ENCODE measurements at places on chromosomes 3 and 15.

GRCh38 chr3:60594025-60594424 lies 657.2 kb downstream of the FHIT start:
- no peak for DNase-seq

DNA sequence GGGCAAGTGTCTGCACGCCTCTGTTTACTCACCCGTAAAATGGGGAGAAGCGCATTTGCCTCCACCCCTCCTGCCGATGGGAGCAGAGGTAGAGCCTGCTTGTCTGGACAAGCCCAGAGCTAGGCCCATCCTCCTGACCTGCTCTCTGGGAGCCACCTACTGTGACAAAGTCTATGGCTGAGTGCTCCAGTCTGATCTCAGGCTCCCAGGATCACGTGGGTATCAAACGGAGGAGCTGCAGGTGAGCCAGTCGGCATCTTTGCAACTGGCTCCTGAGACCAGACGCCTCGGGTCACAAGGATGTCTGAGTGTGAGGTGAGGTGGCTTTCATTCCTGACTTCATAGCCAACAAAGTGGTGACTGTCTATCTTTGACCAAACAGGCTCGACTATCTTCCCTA lies 2.1 kb upstream of the ALDH1A3 start:
- DNase-seq: no peak

GRCh38 chr15:77144026-77144425 lies 73.1 kb upstream of the TSPAN3 start:
- no peak for DNase-seq

GRCh38 chr15:80893777-80894176 lies 95.8 kb downstream of the MESD start:
- no peak for DNase-seq

DNA sequence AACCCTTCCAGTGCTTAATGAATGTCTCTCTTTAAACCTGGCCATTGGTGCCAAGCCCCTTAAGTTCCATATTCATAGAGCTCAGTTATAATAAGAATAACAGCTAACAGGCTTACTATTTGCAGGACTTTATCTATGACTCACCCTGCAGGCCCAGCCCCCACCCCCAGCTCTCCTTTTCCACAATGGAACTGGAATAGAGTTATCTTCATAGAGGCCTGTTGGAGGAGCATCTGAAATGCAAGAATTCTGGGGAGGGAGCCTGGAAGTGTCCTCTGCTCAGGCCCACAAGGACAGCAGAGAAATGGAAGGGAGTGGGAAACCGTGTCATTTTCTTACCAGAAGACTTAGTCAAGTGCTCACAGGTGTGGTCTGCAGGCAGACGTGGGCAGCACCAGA lies 52.8 kb downstream of the SEMA5B start:
- no peak for DNase-seq

DNA sequence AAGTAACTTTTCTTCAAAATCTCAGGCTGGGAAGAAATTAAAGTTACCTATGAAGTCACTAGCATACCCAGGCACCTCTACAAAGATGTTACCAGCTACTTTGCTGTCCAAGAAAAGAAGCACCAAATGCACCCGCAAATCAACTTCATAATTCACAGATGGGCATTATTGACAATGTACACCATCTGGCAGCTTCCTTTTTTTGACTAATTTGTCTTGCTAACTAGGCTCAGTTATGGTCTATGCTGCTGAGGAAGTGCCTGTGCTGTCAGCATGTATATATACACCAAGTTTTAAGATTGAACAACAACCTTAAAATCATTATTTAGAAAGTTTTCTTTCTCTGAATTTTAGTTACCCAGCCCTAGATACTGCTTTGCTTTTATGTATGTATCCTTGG lies 93.8 kb downstream of the NSUN3 start:
- DNase-seq: no peak

GRCh38 chr3:131976448-131976847 lies 58.4 kb downstream of the CPNE4 start:
- no peak for DNase-seq

DNA sequence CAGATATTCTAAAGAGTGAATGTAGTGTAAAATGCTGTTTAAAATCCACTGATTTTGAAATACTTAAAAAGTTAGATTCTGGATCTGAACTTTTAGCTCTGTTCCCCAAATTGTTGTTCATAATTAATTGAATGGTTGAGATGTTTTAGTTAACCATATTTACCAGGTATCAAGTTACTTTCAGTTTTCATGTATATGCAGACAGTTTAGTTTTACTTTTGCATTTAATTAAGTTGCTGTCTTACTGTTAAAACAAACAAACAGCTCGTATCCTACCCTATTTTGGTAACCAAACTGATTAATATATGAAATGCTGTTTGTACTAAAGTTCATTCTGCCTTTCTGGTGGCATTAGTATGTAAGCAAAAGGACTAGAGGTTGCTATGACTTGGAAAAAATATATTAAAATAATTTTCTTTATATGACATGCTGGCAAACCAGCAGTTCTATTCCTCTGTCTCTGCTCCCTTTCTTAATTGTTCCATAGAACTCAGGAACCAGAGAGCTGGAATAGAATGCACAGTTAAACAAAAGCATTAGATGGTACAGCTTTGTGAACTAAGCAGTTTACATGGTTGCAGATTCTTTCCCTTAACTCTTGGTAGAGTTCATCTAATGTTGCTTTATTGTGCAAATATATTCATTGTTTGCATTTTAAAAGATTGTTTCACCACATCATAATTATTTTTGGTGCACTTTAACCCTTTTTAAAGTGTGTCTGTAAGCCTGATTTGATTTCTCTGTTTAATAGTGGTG lies 39.5 kb upstream of the SCAANT1 start:
- no peak for DNase-seq

DNA sequence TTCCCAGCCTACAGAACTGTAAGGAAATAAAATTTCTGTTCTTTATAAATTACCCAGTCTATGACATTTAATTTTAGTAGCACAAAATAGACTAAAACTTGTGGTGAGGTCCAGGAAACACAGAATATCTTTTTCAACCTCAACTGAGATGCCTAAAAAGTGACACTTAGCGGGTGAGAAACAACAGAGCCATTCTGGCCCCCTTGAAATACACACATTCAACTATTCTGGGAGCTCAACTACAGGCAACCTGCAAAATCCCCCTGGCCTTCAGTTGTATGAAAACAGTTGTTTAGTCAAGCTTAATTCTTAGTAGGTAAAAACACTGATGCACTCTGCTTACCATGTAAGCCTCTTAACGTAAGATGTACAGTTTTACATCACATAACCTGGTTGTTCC lies 66.8 kb downstream of the ANKRD28 start:
- DNase-seq: no peak

GRCh38 chr15:98017150-98017964 lies 56.9 kb downstream of the ARRDC4 start:
- no peak for DNase-seq

GRCh38 chr3:154852515-154852914 lies 227.6 kb upstream of the MME start:
- DNase-seq: no peak

- DNase-seq: no peak
These were observed 391.4 kb upstream of the DPH6 start for GRCh38 chr15:35937380-35937779.

DNA sequence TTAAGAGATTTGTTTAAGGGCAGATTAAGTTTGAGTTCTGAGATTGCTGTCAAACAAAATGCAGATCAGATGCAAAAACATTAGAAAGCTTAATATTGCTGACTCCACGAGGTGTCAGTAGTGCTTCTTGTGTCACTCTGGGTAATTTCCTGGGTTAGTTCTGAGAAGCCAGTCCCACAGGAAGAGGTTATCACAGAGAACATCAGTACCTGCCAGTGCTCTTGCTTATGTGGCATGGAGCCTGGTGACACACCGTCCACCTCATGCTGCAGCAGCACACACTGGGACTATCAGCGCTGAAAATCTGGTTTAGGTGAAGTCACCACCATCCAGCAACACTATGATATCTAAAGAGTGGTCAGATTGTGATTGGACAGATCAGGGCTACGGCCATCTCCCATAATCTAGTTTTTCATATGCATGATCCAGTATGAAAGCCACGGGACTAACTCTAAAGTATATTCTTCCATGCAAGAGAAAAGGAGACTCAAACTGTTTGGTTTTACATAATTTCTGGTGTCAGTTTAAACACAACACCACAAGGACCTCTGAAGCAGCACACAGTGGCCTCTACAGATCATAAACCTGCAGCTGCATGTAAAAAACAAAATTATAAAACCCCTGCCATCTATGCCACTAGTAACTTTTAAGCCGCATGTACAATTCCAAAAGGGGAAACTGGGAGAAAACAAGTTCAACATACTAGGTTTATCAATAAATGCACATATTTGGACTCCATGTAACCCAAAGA lies 36.1 kb upstream of the MYO5C start:
- DNase-seq: peak; percentile 17

- DNase-seq: no peak
These were observed 346.9 kb upstream of the ROBO1 start for GRCh38 chr3:80114694-80115093.

- DNase-seq: no peak
These were observed 244.9 kb upstream of the CBLB start for GRCh38 chr3:106113747-106114146.

- no peak for DNase-seq
These were observed 573.9 kb downstream of the AGBL1 start for GRCh38 chr15:86653344-86654197.

DNA sequence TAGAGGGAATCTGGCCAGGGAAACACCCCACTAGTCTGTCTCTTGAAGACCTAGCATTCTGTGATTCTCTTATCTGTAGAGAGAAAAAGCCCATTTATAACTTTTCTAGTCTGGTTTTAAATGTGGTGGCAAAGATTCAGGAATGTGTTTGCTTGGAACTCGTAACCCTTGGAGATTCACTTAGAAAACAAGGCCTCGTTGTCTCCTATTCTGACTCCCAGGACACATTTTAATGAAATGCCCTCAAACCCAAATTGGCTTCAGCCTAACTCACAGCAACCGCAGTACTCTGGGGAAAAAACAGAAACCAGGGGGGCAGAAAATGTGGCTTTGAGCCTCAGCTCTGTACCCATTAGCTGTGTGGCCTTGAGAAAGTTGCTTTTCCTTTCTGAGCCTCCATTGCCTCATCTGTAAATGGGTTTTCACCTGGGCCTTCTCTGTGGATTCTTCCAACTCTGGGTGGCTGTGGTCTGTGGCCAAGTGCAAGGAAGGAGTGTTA lies 36.5 kb downstream of the RPLP1 start:
- no peak for DNase-seq

- DNase-seq: no peak
These were observed 22.4 kb downstream of the SENP5 start for GRCh38 chr3:196889844-196890708.

GRCh38 chr15:77855871-77856270 lies 221.6 kb downstream of the TBC1D2B start:
- no peak for DNase-seq

GRCh38 chr3:187967993-187968392 lies 186.0 kb upstream of the LPP start:
- no peak for DNase-seq

GRCh38 chr3:197352382-197352781 lies 54.0 kb upstream of the DLG1 start:
- DNase-seq: no peak

GRCh38 chr3:155342344-155342743 lies 48.9 kb upstream of the STRIT1 start:
- DNase-seq: no peak

GRCh38 chr3:34856081-34856947 lies 783.0 kb upstream of the ARPP21 start:
- no peak for DNase-seq

- DNase-seq: no peak
These were observed 41.3 kb upstream of the LYZL4 start for GRCh38 chr3:42451546-42452230.

DNA sequence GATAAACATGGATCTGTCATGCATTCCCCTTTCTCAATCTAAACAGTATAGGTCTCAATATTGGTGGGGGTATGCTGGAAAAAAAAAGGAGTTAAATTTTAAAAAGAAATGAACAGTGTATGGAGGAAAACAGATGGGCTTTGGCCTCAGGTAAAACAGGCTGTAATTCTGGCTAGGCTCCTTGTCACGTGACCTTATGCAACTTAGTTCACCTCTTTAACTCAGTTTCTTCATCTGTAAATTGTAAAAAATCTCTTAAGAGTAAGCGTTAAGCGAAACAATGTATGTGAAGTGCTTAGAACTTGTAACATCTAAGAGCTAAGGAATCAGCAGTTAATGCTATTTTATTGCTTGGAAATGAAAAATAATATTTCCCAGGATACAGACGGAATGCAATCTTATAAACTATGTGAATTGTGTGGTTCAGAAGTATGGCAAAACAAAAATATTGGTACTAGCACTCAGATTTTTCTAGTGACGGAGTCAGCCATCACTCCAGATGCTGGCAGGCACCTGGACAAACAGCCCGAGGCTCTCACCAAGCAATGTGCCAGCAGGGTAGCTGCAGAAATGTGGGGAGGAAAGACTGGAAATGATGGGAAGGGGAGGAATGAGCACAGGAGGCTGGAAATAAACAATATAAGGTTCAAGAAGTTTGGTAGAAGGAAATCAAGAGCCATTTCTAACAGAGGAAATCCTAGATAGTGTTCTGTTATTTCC lies 172.8 kb downstream of the USP13 start:
- DNase-seq: no peak

- no peak for DNase-seq
These were observed 396.0 kb upstream of the C2CD4B start for GRCh38 chr15:62561059-62561519.

DNA sequence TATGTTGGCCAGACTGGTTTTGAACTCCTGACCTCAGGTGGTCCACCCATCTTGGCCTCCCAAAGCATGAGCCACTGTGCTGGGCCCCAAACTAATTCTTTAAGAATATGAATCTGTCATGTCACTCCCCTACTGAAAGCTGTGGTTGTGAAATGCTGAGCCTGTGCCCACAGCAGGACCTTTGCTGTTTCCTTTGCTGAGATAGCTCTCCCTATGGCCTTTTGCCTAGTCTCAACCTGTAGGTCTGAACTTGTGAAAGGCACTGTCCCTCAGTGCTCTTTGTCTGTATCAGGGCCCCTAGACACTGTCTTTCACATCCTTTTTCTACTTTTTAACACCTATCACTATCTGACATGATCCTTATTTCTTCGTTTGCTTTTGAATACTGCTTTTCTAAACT lies 62.7 kb upstream of the CCR4 start:
- no peak for DNase-seq

GRCh38 chr15:34620814-34621213 lies 37.4 kb upstream of the GOLGA8B start:
- DNase-seq: no peak

DNA sequence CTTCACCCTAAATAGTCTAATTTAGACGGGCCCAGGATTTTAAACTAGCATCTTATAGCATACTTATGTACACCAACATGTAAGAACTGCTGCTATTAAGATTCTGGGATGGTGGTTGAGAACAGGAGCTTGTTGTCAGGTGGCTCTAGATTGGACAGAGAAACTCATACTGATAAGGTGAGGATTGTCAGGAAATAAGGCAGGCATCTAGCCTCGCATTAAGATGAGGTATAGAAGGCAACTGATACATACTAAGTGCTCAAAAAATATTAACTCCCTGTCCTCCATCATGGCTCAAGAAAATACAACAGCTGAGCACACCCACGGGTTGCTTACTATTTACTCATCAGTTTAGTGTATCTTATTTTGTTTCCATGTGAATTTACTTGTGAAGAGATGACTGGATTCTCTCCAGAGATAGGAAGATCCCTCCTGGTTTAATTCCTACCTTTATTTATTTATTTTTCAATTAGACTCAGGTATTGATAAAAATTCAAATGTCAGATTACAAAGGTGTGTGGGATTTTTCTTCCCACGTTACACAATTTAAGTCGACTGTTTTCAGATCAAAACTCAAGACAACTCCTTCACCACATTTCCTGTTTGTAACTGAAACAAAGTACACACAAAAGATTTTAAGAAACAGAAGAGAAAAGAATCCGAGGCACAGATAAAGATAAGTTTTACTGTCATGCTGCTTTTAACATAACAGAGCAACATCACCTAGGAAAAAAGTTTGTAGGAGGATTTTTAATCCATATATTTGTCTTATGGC lies at the start of gene TRAT1:
Gene TRAT1, plus strand, starts transcription at position 664 of the 775 bp plus-strand sequence. CDS start 142 bp downstream, outside the sequence.
- DNase-seq: no peak
